ENCODE measurements at places on chromosomes 3 and 15.

GRCh38 chr15:75452364-75452864 is 924 bp upstream of the SIN3A start:
- peak; percentile 70 for DNase-seq

DNA sequence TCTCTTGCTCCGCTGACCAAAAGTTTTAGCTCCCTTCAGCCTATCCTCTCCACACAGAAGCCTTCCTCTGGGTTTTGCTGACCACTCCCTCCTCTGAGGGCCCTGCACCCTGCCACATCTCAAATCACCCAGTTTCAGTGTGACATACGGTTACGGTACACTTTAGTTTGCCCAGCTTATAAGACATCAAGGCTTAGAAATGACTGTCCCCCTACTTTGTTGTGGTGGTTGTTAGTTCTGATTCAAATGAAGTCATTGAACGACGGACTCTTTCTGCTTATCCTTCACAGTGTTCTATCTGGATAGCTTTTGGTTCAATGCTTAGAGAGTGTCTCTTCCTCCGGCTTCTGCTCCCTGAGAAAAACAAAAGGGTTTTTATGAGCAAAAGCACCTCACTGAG is 68.0 kb upstream of the NDUFB4 start:
- no peak for DNase-seq

DNA sequence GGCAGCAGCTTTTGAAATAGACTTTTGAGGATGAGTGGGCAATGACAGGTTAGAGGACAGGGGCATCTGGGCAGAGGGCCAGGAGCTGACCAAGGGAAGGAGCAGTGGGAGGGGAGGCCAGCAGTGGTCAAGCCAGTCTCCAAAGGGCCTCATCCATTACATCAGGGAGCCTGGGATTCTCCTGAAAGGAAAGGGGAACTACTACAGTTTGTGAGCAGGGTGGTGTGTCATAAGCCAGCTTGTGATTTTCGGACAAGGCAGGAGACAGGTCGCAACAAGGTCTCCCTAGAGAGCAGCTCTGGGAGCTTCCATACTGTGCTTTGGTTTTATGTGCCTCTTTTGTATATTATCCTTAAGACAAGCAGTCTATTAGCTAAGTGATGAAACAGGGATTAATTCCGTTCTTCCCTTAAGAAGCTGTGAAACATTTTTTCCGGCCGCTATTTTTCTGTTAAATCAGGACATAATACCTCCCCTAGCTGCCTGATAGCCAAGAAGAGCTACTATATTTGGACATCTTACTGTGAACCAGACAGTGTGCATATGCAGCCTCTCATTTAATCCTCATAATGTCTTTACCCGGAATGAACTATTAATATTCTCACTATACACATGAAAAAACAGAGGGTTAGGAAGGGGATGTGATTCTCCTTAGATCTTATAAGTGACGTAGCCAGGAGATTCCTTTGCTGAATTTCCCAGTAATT is 46.4 kb downstream of the C2CD4B start:
- no peak for DNase-seq

GRCh38 chr15:42239528-42240182 is 31.6 kb upstream of the VPS39 start:
- DNase-seq: no peak

GRCh38 chr3:81871358-81872155 is 110.1 kb upstream of the GBE1 start:
- DNase-seq: no peak

GRCh38 chr3:138725116-138725515 is 109.6 kb downstream of the PIK3CB start:
- no peak for DNase-seq

- DNase-seq: no peak
Observed at GRCh38 chr3:4270720-4271119, 32.4 kb upstream of the SETMAR start.

DNA sequence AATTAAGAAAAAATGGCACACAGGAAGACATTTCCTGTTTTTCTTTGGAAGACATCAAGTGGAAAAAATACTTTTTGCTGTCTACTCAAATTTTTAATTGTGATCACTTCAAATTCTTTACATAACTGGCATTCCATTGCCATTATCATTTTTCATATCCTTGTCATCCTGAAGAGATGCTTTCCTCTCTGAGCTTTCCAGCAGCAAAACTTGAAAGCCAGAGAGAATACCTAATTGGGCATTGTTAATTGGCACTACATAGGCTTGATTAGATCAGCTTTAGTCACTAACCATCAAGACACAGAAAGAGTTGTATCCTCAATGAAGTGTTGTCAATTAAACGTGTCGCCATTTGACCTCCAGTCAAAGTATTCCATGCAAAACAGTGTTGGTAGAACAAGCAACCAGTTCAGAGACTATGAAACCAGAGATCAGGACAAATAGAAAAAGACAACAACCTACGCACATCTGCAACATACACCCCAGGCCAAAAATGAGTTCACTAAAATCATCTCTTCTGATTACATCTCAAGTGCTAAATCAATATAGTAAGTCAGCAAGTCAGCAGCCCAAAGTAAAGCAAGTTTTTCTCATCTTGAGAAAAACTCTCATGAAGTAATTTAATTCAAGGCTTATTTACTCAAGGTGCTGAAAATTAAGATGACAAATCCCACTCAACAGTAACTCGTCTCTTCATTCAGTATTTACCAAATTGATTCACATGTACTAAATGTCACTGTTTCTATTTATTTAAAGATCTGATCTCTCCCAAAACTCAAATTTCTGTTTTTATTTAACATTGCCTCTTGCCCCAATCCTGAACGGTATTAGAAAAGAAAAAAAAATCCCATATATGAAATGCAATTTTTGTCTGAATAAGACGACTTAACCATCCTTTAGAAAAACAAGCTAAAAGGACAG is 123.0 kb downstream of the SUCLG2 start:
- DNase-seq: no peak

DNA sequence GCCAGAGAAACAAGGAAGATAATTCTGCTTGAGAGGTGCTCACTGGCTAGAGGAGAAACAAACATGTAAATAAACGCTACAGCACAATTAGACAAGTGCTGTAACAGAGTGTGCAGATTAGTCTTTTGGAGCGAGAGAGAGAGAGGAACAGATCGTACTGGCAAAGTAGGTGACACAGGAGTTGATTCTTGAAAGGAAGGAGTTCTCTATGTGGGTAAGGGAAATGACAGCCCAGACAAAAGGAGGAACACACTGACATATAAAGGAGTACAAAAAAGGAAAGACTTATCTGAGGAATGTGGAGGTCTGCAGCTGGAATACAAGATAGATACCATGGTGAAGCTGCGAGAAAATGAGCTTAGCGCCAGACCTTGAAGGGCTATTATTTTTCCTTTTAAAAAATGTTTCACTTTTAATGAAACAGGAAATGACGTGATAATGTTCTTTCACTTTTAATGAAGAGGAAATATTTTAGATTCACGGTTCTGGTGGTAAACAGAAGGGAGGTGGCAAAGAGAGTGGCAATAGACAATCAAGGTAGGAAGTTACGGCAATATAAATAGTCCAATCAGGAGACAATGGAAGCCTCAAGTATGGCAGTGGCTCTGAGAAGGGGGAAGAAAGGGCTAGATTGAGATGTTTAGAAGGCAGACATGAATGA is 202.9 kb downstream of the VPS13C start:
- no peak for DNase-seq

DNA sequence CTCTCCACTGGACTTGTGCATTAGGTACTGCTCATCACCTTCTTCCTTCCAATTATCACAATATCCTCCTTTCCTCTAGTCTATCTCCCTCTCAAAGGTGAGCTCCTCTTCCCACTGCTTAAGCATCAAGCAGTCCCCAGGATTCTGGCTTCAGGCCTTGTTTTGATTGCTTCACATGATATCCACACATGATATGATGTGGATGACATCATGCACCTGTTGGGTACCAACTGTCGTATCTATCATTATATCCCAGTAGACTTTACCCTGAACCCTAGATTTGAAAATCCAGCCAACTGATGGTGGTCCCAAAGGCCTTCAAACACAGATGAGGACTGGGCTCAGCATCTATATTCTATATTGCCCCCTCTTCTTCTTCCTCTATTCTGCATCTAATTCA is 104.9 kb downstream of the MFSD1 start:
- no peak for DNase-seq

DNA sequence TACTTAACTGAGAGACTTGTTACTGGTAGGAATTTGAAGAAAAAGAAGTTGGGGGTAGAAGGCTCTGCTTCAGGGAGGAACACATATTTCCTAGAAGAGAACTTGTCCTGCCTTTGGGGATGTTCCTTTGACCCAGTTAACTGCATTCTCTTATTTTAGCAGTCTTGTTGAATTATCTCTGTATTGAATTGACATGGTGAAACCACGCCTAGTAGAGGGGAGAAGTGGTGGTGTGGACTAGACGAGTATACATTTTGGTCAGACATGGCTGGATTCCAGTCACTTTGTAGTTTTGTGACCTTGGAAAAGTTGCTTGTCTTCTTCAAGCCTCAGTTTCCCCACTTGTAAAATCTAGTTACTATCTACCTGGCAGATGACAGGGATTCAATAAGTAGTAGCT is 87.8 kb downstream of the FNDC3B start:
- no peak for DNase-seq

GRCh38 chr3:65483480-65483879 is 555.2 kb downstream of the MAGI1 start:
- DNase-seq: no peak

GRCh38 chr3:154849408-154849807 is 230.7 kb upstream of the MME start:
- DNase-seq: no peak

DNA sequence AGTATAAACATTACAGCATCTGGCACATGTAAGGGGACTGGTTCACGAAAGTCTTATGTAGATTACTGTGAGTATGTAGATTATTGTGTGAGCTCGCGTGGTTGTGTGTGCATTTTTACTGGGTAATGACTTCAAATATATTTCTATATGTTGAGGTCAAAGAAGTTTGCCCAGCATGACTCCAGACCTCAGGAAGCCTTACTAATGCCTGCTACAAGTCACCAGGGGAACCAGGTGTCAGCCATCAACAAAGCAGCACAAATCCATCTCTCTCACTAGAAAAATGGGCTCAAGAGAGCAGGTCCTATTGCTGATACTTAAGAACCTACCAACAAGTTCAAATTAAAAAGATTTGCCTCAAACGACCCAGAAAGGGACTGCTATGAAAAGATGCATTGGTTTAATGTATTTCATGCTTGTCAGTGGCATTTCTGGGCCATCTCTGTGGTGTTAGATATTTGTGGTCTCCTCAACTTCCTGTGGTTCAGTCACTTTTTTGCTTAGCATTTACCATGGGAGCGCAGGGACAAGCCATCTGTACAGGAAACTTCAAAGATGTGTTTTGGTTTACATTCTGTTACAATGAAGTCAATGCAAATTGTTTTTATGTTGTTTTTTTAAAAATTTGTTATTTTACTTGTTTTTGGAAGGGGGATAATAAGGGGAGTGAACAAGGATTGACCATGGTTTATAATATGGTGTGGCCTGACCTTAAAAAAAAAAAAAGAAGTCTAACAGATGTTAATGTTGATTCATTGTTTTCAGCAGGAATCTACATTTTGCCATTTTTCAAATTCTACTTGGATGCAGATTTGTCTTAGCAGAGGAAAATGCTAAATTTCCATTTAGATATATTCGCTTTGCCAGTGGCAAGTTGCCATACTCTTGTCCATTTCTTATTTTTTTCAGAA is 172.1 kb upstream of the ADAMTS9 start:
- no peak for DNase-seq

- no peak for DNase-seq
Observed at GRCh38 chr3:146425341-146425740, 44.0 kb downstream of the PLSCR2 start.

DNA sequence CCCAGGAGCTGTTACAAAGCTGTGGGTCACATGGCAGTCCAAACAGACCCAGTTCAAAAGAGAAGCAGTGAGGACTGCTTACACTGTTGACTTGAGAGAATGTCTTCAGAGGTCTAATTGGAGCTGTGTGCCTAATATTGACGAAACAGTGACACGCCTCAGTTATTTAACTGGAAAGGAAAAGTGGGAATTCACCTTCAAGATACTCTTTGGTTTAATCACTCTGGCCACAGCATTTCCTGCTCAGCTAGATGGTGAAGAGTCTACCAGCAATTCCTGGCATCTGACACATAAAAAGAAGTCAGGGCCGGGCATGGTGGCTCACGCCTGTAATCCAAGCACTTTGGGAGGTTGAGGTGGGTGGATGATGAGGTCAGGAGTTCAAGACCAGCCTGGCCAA is 326.4 kb downstream of the SV2B start:
- DNase-seq: peak; percentile 3

DNA sequence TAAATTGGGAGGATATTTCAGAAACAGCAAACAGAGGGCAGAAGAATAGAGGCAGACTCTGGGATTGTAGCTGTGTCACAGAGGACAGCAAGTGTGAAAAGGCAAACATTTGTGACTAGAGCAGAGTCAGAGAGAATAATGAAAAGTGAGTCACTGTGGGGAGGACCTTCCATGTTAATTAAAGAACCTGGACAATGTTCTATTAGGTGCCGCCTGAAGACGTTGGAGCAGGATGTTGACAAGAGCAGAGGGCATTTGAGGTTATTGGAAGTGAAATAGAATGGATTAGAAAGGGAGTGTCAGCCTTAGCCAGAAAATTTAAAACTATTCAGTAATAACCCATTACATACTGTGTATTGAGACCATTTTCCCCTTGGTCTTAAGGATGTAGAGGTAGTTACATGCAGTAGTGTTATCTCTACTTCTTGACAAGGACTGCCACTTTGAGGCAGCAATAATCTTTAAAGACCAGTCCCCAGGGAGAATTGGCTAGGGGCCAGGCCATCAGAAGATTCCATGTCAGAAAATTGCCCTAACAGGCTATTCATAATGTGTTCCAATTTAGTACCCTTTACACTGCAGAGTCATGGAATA is 5.8 kb downstream of the ACKR2 start:
- no peak for DNase-seq

DNA sequence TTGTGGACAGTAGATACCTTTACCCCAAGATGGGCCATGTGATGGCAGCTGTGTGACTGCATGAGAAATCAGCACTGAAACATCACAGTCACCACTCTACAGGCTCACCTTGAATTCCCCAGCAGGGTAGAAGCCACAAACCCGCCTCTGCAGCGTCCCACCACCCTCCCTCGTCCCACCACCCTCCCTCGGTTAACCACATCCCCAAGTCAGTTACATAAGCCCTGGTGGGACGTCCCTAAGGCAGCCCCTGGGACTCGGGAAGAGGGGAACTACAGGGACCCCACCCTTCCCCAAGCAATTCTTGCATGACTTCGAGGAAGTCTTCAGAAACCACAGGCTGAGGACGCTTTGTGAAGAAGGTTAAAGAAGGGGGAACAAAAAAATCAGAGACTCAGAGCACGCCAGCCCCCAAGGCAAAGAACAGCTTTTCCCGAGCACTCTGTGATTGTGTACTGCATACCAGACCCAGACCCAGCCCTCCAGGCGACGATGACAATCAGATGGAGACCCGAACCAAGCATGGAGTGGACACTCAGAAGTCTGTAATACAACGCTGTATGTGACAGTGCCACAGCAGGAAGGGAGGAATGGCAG is 60.5 kb downstream of the SH3BP5 start:
- DNase-seq: peak; percentile 77
